ENCODE measurements at places on chromosomes 12 and 14. TPM values are rescaled to one million over a fixed set of nuclear protein-coding genes. Genes with fewer than 3 reads are reported as not detected.

DNA sequence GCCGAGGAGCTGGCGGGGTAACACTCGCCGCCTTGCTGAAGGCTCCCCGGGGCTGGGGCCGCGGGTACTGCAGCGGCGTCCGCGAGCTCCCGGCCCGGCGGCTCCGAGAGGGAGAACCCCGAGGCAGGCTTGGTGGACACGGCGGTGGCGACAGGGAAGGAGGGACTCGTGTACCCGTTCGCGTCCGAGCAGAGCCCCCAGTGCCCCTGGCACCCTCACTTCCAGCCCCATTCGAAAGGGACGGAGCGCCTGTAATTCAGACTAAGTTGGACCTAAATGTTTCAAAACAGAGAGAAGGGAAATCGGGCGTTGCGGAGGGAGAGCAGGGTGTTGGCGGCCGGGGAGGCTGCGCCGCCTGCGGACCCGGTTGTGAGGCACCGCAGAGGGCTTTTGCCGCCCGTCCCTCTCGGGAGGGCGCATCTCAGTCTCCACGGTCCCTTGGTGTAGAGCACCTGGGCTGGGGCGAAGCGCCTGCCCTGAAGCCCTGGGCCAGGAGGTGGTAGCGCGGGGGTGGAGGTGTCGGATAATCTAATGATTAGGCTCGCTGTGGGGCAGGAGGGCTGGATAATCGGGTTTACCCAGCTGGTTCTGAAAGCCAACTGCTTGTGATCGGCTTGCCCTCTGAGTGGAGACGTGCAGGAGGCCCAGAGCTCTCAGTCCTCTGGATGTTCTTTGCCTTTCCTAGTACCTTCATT, 771 bp downstream of the DAAM1 start:
- H3K4me3 ChIP-seq = peak overlapping the region; percentile 88
- H3K27ac ChIP-seq = peak overlapping the region; percentile 91
- peaks cover 49% of the 10 kb centered on the region for H3K4me1 ChIP-seq

DNA sequence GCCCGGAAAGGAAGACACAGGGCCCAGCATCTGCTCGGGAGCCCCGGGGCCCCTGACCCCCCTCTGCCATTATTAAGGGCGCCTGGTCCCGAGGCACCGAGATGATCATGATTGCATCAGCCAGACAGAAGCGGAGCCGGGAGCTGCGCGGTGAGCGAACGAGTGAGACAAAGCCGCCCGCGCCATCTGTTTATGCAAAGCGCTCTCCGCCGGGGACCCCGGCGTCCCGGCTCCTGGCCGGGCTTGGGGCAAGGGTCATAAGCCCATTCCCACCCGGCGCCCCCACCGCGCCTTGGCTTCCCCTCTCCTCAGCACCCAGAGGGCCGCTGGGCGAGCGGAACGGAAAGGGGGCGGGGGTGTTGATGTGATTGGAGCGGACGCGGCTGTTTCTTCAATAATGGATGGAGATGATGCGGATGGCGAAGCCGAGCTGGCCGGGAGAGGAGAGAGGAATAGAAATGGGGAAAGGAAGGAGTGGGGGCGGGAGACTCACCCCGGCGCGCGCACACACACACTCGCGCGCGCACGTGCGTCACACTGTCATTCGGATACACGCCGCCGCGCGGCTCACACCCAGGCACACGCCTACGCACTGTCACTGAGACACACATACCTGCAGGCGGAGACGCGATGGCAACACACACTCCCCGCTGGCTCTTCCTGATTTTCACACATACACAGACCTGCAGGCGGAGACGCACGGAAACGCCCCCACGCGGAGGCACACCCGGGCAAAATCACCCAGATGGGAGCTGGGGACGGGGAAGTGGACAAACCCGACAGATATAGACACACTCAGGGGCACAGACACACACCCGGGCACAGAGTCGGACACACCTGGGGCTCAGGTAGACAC, 10.7 kb downstream of the STAC3 start:
- no peaks in the 10 kb centered on the region for H3K36me3 ChIP-seq
- peak overlapping the region; percentile 55 for H3K4me3 ChIP-seq
- peaks cover 29% of the 10 kb centered on the region for H3K27me3 ChIP-seq
- no peak overlapping the region for H3K27ac ChIP-seq
- peaks cover 67% of the 10 kb centered on the region for H3K4me1 ChIP-seq

DNA sequence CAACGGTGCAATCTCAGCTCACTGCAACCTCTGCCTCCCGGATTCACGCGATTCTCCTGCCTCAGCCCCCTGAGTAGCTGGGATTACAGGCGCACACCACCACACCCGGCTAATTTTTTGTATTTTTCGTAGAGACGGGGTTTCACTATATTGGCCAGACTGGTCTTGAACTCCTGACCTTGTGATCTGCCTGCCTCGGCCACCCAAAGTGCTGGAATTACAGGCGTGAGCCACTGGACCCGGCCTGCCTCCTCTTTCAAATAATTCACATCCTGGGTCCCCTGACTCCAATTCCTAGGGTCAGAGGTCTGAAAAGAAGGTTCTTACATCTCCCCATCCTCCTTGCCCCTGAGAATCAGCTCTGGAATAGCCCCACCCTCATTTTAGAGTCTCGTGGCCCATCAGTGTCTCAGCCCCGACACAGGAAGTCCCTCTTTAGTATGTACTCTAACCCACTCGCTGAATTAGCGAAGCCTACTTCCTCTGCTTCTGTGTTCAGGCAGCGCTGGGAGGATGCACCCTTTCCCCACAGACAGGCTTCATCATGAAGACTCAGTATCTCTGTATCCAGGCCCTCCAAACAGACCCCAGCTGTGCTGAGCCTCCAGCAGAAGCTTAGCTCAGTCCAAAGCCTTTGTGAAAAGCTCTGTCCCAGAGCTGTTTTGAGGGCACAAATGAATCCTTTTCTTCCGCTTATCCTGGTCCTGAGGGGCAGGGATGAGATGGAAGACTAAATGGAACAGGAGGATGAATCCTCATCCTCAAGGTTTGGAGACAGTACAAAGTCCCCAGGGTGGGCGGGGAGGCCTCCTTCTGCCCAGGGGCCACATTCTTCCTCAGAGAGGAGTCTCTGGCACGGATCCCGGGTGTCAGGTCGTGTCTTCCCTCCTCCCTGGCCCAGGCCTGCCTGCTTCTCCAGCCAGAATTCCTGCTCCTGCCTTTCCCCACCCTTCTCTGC, 3.5 kb downstream of the LPAR5 start:
- no peaks in the 10 kb centered on the region for H3K36me3 ChIP-seq
- H3K4me3 ChIP-seq = no peak overlapping the region

GRCh38 chr12:80684077-80684495, 23.3 kb upstream of the MYF6 start:
- H3K4me3 ChIP-seq = no peak overlapping the region
- no peaks in the 10 kb centered on the region for H3K4me1 ChIP-seq
- no peaks in the 10 kb centered on the region for H3K27me3 ChIP-seq
- H3K36me3 ChIP-seq = no peaks in the 10 kb centered on the region
- H3K27ac ChIP-seq = no peak overlapping the region

- no peak overlapping the region for H3K27ac ChIP-seq
- H3K4me3 ChIP-seq = no peak overlapping the region
- DNase-seq = no peak
Observed at GRCh38 chr14:73824127-73824526, 27.5 kb upstream of the PTGR2 start.

DNA sequence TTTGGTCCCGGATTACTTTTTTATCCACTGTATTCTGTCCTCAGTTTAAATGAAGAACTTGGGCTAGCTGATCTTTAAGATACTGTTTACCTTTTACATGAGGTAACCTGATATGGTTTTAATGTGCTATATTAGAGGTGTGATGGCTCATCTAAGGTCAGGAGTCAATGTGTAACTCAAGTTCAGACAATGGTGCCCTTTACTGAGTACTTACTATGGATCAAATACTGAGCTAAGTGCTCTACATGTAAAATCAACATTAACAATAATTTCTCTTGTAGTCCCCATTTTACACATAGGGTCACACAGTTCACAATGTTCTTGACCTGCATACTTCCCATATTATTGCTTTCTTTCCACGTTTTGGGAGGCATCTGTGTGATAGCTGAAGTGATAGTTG, 79.2 kb downstream of the CEP83 start:
- H3K36me3 ChIP-seq = peaks cover 5% of the 10 kb centered on the region
- no peak overlapping the region for H3K4me3 ChIP-seq
- peaks cover 2% of the 10 kb centered on the region for H3K4me1 ChIP-seq
- no peak overlapping the region for H3K27ac ChIP-seq
- H3K27me3 ChIP-seq = no peaks in the 10 kb centered on the region
- DNase-seq = no peak

The FOXN4 gene
- total RNA-seq = not detected

The CCDC88C gene
- 2.4 TPM for total RNA-seq

The ARMH4 gene
- 11.3 TPM for total RNA-seq
